Stimulated activated CD8-positive, alpha-beta memory T cell treated with anti-CD3 and anti-CD28 coated beads, Interleukin-7, amount 100 ng/mL, for 1 hour (primary cell): ENCODE measurements at places on chromosomes 3 and 15.

DNA sequence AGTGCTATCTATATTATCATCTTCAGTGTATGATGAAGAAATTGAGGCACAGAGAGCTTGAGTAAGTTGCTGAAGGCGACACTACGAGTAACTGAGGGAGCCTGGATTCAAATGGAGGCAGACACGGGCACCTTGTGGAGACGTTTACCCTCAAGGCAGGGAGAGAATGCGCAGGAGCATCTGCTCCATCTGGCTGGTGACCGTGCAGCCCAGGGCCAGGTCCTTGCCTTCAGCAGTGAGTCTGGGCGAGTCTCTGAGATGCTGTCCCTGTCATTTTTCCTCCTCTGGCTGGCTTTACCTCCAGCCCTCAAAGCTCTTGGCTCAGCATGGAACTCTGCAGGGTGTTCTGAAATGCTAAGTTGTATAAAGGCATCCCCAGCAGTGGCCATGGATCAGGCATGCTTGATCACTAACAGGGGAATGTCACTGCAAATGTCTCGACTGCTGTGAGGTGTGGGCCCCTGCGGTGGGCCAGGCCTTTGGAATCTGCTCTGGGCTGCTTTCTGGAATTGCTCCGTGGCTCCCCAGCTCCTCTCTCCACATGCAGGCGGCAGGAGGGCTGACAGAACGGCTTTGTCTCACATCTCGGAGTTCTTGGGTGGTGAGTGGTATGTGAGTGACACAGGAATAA is 19.7 kb downstream of the SPSB4 start:
- no peak for DNase-seq

GRCh38 chr3:99520513-99520912 is 117.9 kb upstream of the COL8A1 start:
- no peak for DNase-seq

DNA sequence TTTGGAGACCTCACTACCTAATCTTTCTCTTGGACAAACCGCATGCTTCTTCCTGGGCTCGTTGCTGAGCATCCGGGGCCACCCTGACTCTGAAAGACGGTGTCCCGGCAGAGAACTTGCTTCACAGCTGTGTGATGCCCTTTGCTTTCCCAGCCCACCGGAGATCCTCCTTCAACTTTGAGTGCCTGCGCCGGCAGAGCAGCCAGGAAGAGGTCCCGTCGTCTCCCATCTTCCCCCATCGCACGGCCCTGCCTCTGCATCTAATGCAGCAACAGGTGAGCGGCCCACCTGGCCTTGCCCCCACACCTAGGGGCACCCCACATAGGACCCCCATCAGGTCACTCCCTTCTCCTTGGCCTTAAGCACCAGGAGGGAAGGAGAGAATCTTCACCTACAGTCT is 37.7 kb downstream of the CHDH start:
- DNase-seq = no peak

GRCh38 chr15:60477916-60478565 is 901 bp downstream of the ICE2 start:
- DNase-seq = no peak

- no peak for DNase-seq
These were observed 241.8 kb downstream of the TBC1D5 start for GRCh38 chr3:17500618-17501017.

DNA sequence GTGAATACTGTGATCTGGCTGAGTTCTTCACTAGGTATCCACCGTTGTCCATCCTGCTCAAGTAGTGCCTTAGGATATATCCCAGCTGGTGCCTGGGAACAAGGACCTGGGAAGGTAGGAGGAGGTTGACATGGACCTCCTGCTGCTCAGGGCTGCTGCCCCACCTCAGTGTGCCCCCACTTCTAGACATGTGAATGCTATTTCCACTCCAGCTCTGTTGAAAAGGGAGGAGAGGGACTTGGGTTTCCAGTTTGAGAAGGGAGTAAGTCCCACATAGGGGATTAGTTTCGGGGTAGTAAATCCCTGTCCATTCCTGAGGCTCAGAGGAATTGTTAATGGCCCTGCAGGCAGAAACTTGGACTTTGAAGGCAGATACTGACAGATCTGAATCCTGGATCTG is 32.9 kb upstream of the ETV5 start:
- DNase-seq = no peak

DNA sequence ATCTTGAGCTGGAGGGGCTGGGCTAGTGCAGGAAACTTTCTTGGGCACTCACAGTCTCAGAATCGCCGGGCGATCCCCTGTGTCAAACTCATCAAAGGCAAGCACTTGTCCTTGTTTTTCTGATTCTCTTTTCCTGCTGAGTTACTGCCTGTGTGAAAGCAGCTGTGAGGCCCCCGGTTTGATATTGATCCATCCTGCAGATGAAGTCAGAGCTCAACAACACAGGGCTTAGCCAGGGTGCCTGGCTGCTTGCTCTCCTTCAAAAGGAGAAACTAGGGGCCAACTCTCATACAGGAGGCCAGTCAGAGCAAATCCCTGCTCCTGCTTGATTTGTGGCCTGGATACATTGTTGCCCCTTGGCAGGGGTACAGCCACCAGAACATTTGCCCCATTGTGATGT is 22.9 kb downstream of the CLSTN2 start:
- no peak for DNase-seq

GRCh38 chr3:51722362-51722761 is 15.5 kb downstream of the GRM2 start:
- DNase-seq = no peak

GRCh38 chr3:119245778-119246177 is 5.1 kb upstream of the B4GALT4 start:
- DNase-seq = no peak

GRCh38 chr15:93899817-93900216 is 331.5 kb upstream of the MCTP2 start:
- no peak for DNase-seq

GRCh38 chr3:28139288-28139687 is 102.1 kb upstream of the CMC1 start:
- DNase-seq = no peak

DNA sequence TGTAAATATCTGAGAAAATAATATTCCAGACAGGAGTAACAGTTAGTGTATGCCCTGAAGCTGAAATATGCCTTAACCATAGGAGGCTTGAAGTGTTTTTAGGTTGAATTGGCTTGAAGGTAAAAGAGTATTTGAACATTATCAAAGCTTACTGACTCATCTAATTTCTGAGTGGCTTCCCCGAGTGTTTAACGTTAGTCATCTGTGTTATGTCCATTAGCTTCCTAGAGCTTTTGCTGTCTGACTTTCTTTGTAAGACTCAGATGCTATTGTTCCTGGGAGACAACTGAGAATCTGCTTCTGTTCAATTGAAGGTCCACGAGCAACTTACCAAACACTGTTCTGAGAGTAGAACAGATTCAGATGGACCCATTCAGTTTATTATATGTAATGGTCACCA is 656.8 kb upstream of the NECTIN3 start:
- no peak for DNase-seq

DNA sequence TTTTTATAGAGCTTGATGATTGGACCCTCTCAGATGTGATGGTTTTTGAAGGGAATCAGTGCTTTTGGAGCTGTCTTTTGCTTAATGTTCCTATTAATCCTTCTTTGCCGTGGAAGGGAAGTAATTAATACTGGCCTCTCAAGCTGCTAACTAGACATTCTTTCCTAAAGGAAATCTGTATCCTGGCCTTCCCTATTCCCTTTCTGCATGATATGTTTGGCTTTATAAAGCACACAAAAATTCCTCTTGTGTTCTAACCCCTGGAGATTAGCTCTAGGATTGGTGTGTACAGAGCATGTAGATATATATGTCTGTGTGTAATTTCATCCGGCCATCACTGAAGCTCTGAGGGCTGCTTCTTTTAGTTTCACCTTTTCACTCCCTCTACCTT is 6.9 kb downstream of the ATXN7 start:
- DNase-seq = no peak

DNA sequence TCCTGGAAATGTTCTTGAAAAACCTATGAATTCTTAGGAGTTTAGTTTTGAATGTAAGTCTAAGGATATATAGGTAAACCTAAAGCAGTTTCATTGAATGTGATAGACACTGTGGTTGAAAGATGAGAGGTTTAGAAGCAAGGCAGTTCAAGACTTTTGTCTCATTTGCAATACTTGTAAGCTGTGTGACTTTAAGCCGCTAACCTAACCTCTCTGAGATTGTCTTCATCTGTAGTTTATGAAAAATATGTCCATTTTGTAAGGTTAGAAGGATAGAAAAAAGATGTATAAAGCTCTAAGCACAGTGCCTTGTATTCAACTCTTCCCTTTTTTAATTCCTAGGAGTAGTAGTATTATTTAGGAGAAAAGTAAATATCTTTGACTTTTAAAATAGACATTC is 306.6 kb upstream of the ARRDC4 start:
- DNase-seq = no peak

- DNase-seq = no peak
These were observed 173.3 kb downstream of the GHSR start for GRCh38 chr3:172274906-172275305.

DNA sequence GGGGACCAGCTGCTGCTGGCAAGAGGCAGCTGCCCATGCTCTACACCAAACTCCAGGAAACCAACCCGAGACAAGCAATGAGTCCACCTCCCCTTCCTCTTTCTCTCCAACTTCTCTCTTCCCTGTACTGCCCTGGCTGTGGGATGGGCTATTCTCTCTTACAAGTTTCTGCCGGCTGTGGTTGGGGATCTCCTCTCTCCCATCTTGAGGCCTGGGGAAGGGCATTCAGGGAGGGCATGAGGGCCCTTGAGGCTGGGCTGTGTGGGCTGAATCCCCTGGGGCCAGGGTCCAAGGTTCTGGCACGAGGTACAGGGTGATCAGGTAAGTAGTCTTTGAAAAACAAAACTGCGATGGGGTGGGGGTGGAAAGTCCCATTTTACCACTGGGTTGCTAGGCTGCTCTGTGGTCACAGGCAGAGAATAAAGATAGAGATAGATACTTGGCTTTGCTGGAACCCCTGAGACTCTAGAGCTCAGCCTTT is 32.3 kb upstream of the CTSH start:
- DNase-seq = no peak

- no peak for DNase-seq
These were observed 347.5 kb upstream of the RBMS3 start for GRCh38 chr3:28933337-28933736.

DNA sequence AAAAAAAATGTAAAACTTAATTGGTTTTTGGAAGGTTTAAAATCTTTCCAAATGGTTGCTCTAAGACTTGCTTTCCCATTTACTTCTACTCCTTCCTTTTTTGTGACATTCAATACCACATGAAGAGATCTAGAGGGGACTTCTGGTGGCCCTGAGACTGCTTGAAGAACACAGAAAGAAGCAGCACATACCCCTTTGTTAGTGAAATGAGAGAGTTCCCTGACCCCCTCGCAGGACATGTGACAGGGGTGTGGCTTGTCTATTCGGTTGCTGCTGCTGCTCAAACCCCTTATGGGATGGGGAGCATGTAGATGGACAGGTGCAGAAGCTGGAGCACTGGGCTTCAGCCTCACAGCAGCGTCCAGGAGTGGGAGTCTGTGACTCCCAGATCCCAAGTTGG is 71.0 kb downstream of the ZMAT3 start:
- no peak for DNase-seq

DNA sequence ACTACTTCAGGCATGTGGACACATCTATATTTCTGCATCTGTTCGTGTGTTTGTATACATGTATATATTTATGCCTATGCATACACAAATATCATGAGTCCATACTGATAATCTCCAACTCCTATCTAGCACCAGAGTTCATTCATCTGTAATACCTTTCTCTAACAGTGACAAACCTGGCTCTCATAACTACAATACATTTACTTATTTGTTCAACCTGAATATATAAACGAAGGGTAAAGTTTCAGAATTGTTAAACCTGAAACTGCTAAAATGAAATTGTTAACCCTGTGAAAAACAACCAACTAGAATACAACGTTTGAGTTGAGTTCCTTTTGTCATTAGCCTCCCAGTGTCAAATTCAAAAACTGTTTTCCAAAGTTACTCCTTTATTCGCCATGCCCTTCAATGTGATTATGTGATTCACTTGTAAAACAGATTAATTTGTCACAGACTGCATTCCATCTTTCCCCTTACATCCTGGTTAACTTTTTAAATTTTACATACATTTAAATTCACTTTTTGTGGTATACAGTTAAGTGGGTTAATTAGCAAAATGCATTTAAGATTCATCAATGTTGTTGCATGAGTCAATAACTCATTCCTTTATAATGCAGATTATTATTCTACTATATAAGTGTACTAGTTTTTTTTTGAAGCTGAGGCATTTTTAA is 58.5 kb downstream of the PIK3R4 start:
- no peak for DNase-seq

DNA sequence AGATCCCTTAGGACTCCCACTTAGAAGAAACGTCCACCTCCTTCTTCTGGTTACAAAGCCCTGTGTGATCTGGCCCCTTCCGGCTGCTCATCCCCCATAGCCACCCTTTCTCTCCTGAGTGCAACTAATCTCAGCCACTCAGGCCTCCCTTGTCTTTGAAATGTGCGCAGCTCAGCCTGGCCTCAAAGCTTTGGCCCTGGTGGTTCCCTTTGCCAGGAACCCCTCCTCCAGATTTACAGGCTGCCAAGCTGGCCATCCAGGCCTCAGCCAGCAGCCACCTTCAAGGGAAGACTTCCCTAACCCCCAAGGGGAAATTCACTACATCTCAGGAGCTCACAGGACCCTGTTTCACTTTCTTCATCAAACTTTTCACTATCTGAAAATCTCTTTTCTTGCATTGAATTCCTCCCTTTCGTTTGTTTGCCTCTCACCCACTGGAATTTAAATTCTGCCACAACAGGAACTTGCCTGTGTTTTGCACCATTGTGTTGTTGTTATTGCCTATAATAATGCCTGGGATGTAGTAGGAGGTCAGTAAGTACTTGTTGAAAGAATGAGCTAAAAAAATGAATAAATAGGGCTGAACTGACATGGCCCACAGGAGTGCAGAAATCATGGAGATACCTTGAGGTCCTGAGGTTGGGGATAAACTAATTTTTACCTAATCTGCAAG is 109.5 kb upstream of the PFN2 start:
- DNase-seq = no peak

- no peak for DNase-seq
These were observed 171.0 kb upstream of the MBNL1 start for GRCh38 chr3:152097770-152098169.

DNA sequence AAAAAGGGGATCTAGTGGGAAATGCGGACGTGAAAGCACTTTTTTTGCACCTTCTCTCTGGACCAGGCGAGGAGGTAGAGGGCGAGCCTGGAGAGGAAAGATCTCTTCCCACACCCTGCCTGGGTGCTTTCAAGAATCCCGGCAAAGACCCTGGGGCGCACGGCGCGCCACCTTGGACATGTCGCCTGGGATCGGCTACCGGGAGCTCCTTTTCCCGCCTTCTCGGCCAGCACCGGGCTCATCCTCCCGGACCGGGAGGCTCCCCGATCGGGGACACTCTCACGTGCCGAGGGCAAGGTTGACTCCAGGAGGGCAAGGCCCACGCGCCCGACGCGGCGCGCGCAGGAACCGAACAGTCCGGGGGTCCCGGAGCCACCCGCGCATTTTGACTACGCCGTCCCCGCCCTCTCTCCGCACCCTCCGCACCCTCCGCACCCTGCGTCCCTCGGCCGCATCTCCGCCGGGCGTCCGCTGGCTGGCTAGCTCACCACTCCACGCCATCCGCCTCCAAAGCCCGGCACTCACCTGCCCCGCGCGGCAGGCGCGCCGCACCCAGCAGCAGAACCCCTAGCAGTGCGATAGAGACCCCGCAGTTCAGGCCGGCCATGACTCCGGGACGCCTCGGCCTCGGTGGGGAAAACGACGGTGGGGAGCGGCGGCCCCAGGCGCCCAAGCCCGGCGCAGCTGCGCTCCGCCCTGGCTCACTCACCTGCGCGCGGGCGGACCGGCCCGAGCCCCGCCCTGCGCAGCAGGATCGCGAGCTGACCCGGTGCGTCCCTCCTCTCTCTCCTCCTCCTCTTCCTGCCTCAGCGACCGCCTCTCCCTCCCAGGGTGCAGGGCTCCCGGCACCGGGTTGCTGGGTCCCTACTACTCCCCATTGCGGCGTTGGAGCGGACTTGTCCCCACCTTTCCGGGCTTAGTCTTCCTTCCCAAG is at the start of gene CDCP1:
TSS of gene CDCP1 (minus strand) at position 698 of the 934 bp plus-strand sequence. CDS start at position 607, 91 bp downstream.
- no peak for DNase-seq
